ENCODE measurements at places on chromosomes 16 and 17.

- DNase-seq: no peak
Measured at GRCh38 chr16:15536843-15537242, 102.5 kb downstream of the BMERB1 start.

GRCh38 chr17:41722231-41722630 is 10.1 kb downstream of the GAST start:
- DNase-seq: no peak

DNA sequence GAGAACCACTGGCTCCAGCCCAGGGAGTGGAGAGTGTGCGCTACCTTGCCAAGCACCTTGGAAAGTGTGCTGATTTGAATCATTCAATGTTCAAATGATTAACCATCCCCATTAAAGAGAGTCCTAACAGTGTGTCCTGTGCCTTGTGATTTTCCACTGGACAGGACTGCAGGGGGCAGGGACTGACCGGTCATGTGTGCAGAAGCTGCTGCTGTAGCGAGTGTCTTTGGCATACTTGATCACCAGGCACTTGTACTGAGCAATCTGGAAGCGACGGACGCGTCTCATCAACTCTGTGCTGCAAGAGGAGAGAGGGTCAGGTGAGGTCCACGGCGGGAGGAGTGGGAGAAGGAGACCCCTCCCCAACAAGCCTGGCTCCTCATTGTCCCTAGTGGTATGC is 2.0 kb downstream of the TK1 start:
- no peak for DNase-seq

DNA sequence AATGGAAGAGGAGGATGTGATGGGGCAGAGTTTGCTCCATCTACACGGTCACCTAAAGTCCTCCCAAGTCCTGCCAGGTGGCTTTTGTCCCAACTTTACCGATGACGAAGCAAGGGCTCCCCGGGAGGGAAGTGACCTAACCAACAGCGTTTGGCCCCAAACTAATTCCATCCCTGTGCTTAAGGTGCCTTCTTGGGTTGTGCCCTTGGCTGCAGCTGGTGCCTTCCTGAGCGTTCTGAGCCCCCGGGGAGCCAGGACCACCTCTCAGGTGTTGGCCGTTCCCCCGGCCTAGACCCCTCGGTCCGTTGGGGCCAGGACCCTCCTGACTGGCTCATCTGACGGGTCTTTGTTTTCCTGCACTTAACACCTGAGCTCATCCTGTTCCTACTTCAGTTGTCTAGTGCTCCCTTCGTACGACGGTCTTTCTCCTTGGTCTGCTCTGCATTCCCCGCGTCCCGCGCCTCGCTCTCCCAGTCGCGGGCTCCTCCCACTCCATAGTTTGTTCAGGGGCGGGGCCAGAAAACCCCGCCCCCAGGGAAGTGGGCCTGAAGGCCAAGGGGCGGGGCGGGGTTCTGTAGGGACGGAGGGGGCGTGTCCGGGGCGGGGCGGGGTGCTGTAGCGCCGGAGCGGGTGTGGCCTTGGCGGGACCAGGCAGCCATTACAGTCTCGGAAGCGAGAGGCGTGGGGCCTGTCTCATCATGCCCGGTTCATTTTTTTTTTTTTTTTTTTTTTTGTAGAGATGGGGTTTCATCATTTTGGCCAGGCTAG is 822 bp upstream of the ZSCAN10 start:
- peak; percentile 88 for DNase-seq

GRCh38 chr17:74608511-74608910 is 15.0 kb downstream of the CD300E start:
- DNase-seq: no peak

DNA sequence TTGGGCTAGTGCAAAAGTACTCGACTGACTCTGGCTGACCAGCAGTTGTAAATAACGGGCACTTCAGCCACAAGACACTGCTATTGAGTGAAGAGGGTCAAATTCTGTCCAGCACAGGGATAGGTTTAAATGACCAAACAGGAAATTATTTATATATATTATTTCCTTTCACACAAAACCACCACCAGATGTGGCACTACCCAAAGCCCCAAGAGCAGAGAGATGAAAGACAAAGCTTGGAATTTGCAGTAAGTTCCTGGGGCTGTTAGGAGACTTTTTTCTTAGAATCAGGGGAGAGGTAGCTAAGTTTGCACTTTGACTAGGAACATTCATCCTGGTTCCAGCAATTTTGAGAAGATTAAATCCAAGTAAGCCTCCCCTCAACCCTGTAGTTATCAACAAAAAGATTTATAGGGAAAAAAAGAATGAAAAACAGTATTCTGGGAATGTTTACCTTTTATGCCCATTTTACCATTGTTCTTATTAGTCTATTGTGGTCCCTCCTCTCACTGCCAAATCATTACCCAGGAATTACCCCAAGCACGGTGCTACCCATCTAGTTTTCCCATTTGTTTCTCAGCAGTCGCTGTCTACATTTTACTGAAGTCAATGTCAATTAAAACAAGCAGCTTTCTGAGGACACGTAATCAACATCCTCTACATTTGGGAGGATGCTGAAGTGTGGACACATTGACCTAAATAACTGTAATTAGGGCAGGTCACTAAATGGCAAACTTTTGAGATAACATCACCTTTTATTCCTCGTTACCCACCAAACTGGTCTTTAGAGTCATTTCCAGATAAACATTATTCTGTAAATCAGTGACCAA is 43.5 kb downstream of the GRB7 start:
- no peak for DNase-seq

GRCh38 chr17:82193520-82194220 is 19.0 kb downstream of the CCDC57 start:
- no peak for DNase-seq

- no peak for DNase-seq
Measured at GRCh38 chr16:57500578-57501111, 14.4 kb upstream of the DOK4 start.

DNA sequence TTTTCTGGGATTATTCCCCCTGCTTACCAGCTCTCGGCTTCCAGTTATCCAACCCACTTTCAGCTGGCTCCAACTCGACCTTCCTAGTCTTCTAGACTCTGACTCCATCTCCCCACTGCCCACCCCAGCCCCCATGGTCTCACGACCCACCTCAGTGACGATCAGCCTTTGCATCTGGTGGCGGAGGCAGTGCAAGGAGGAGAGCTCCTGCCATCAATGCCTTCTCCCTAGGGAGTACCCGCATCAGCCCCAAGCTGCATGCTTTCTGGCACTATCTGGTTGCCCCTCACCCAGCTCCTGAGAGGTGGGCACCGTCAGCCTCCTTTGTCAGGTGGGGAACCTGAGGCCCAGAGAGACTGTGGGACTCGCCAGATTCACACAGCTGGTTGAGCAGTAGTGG is 72.6 kb upstream of the RPL38 start:
- no peak for DNase-seq

DNA sequence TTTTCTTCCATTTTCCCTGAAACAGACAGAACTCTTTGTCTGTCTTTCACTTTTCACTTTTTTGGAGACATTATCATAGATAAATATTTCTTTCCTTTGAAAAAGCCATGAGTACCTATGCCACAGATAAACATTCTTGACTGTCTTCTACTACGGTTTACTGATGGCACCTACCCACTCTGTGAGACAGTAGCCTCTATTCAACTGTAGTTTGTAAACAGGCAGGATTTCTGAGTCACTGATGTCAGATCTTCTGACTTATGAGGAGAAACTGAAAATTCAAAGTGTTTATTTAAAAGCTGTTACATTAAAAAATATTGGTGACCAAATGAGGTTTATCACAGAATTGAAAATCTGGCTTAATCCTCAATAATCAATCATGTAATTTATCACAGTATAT is 658.4 kb downstream of the TOX3 start:
- DNase-seq: no peak

DNA sequence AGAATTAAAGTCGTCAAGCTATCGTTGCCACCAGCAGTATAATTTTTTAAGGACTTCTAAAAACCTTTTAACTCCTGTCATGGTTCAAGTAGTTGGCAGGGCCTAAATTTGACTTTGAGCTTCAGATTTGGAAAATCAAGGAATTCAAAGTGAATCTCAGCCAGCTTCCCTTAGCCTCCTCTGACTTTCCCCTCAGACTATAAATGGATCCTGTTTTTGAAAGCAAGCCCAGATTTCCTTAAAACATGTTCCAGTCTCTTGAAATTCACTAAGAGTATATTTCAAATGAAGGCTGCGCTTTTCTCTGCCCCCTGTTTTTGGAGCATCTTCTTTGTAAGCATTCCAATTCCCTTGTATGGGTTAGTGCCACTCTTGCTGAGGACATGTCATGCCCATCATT is 101.8 kb upstream of the CDH8 start:
- no peak for DNase-seq
